ENCODE measurements at places on chromosomes 12 and 14.

- DNase-seq = no peak
Measured at GRCh38 chr14:68464711-68465110, 328.2 kb downstream of the ZFP36L1 start.

DNA sequence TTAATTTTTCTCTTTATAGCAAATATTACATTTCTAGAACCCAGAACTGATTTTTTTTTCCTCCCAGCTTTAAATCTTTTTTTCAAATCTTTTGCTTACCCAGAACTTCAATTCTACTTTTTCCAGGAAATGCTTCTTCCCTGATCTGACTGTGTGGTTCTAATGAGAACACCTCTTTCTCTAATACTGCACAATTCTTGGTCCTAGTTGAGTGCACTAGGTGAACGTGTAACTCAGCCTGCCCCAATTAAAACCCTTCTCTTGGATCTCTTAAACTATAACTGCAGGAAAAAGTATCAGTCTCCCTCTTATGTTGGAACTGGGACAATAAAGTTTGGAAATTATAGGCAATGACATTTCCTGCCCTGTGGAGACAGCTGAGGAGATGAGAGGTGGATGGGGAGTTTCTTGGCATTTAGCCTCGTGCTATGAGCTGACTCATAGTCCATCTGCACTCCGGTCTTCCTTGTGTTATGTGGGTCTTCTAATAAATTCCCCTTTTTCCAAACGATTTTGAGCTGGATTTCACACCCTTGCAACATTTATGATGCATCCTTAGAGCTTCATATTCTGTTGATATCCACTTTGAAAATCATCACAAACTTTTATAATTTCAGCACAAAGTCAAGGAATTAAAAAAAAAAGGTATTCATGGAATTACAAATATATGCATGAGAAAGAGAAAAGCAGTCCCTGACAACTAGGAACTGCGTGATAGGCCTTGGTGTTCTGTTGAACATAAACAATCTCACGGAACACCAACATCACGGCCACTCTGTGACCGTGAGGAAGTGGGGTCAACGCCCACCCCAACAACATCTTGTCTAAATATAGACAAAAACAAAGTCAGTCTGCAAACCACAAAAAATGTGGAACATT, 52.4 kb downstream of the BRMS1L start:
- DNase-seq = no peak

DNA sequence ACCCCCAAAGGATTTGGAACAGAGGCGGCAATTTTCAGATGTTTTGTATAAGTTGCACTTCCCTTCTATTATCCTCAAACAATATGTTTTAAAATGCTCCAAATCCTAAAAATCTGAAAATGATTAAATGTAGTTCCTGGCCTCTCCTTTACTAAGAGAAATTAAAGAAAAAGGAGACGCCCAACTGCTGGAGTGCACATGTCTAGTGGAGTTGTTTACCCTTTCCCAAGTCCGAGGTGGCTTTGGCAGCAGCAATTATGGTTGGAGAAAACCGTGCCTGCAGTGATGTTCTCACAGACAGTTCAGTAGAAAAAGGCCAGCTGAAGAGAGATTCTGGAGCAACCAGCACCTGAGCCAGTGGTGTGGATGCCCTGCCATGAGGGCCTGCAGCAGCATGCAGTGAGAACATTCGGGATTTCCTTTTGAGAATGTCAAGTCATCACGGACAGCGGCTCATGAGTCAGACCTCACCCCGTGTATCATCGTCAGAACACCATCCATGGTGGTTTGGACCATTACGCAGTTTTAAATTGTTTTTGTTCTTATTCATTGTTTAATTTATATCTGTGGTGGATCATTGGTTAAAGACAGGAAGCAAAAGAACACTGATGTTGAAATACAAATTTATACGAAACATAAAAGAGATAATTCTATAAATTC, 179.0 kb upstream of the KRR1 start:
- no peak for DNase-seq

GRCh38 chr14:94449930-94450329, 2.7 kb downstream of the SERPINA11 start:
- DNase-seq = no peak

GRCh38 chr14:100698666-100699448, 27.8 kb upstream of the DLK1 start:
- DNase-seq = no peak

GRCh38 chr12:107955966-107956643, 173.0 kb upstream of the WSCD2 start:
- no peak for DNase-seq

- DNase-seq = no peak
Measured at GRCh38 chr12:109214131-109214530, 95.0 kb downstream of the FOXN4 start.

DNA sequence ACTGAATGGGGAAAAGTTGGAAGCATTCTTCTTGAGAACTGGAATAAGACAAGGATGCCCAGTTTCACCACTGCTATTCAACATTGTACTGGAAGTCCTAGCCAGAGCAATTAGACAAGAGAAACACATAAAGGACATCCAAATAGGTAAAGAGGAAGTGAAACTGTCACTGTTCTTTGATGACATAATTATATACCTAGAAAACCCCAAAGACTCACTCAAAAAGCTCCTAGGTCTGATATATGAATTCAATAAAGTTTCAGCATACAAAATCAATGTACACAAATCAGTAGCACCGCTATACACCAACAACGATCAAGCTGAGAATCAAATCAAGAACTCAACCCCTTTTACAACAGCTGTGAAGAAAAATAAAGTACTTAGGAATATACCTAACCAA, 157.3 kb upstream of the DDHD1 start:
- no peak for DNase-seq

DNA sequence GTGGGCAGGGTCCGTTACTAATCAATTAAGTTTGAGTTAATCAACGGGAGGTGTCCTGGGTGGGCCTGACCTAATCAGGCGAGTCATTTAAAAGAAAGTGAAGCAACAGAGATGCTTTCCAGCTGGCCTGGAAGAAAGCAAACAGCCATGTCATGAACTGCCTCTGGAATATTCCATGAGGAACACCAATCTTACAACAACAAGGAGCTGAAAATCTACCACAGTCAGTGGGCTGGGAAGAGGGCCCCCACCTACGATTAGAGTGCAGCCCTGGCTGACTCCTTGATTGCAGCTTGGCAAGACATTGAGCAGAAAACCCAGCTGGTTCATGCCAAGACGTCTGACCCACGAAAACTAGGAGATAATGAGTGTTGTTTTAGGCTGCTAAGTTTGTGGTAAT, 56.2 kb downstream of the SSPN start:
- no peak for DNase-seq

DNA sequence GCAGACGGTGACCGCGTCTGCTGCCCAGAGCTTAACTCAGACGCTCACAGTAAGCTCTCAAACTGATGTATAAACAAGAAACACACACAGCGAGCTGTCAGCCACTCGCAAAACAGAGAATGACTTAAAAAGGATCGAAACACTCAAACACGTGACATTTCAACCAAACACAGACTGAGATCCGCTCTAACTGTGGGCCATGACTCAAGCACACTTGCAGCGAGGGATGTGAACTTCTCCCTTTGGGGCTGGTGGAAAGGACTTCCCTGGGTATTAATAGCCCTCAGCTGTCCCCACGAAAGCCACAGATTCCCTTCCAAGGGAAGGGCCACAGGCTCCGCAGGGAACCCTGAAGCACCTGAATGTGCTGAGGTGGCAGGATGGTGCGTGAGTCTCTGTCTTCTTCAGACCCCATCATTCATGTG, 29.1 kb downstream of the CCDC88C start:
- DNase-seq = peak; percentile 62

DNA sequence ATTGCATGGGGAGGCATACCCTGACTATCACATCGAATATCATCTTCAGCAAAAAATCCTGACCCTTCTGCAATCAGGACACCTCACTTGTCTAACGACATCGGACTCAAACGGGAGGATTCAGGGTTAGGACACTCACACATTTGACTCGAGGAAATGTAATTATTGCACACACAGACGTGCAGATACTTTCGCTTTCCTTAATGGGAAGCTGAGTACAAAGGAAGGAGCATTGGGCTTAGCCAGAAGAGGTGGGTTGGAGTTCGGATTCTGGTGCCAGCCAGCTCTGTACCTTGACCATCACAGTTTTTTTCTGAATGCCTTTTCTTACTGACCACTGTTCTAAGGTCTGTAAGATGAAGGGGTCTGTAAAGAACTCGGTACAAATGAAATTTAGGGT, 260.4 kb downstream of the GALC start:
- no peak for DNase-seq

GRCh38 chr12:49680075-49680474, 27.1 kb downstream of the FMNL3 start:
- DNase-seq = no peak

GRCh38 chr12:29033519-29033918, 115.6 kb upstream of the FAR2 start:
- DNase-seq = no peak

DNA sequence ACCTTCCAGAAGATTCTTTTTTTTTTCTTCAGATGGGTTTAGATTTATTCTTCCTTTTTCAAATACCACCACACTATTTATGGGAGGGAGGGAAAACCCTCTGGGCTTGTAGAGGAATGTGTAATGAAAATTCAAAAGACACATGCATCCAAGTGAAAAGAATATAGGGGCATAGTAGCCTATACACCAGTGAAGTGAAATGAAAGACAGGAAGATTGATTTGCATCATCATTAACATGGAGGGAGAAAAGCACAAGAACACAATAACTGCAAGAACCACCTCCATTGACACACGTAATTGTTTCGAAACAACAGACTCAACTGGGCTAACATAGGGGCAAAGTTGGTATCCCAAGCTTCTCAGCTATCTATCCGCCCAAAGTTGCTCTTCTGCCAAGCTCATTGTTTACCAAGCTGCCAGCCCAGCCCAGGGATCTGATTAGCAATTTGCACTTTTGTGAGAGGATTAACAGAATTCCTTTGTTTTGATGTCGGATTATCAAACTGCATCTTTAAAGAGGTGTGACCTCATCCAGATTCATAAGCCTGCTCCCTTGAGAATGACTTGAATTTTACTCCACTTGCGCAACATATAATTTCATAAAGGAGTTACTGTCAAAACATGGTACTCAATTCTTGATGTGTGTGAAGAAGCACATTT, 430.5 kb upstream of the SOX5 start:
- DNase-seq = no peak

- DNase-seq = no peak
Measured at GRCh38 chr12:107356266-107356936, 263.1 kb upstream of the CRY1 start.

GRCh38 chr12:47156167-47156736, 76.5 kb upstream of the AMIGO2 start:
- DNase-seq = peak; percentile 25

GRCh38 chr14:64574371-64575107, 24.8 kb downstream of the PPP1R36 start:
- no peak for DNase-seq

DNA sequence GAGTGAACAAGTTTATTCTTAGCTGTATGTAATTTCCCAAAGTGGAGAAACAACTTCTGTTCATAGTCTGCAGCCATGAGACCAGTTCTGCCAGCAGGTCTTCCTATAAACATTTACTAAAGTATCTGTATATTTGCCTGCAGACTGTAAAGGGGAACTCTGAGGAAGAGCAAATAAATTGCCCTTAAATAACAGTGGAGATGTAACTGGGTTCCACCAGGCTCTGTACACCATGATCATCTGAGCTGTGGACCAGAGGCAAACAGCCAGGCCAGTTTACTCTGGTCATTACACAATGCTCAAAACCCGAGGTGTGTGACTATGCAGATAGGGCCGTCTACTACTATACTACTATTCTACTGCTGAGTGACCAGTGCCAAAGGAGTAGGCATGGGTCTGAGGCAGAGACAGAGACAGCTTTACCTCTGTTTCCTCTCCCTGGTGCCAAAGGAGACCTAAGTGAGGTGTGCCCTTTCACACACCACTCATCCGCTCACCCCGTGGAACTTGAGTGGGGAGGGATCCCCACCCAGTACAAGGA, 21.1 kb upstream of the CERS5 start:
- DNase-seq = no peak

GRCh38 chr14:58460772-58461171, 33.3 kb downstream of the KIAA0586 start:
- no peak for DNase-seq

- no peak for DNase-seq
Measured at GRCh38 chr12:5230156-5230555, 186.5 kb downstream of the KCNA5 start.

DNA sequence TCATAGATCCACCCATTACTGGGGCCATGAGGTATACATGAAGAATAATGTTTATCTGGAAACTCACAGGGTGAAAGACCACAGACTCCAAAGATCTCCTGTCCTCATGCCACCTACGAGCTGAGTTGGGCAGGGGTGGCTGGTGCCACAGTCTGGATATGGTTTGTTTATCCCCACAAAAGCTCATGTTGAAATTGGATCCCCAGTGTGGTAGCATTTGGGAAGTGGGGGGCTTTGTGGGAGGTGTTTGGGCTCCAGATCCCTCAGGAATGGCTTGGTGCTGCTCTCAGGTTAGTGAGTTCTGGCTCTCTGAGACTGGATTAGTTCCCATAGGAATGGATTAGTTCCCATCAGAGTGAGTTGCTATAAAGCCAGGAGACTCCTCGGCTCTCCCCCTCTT, 192.3 kb upstream of the FSCB start:
- no peak for DNase-seq

- no peak for DNase-seq
Measured at GRCh38 chr14:97411938-97412612, 614.9 kb downstream of the VRK1 start.

DNA sequence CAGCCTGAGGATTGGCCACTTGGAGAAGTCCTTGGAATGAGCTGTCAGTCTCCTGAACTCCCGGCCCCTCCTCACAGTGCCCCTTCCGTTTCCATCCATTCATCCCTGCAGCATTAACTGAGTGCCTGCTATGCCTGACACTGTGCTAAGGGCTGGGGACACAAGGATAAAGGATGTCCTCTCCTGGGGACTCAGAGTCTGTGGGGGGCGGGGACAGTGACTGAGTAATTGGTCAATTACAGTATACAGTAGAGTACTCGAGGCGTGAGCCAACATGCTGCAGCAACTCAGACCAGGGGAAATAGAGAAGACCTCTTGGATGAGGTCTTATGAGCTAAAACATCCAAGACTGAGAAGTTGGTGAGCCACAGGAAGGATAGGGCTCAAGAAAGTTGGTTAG, 43.4 kb upstream of the PWP1 start:
- no peak for DNase-seq

DNA sequence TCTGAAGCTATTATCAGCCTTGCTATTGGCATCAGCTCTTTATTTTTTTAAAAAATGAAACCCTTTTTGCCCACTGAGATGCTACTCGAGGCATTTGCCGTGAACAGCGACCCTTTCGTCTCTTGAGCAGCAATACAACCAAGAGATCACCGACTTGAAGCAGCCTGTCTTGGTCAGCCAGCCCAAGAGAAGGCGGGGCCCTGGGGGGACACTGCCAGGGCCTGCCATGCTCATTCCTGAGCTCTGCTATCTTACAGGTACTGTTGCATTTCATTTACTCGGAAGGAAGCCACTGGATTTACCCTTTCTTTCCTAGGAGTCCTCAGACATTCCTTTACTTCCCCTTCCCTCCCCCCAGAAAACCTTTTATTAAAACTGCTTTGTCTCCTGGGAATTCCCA, 16.7 kb downstream of the PIWIL1 start:
- no peak for DNase-seq

GRCh38 chr14:97978341-97978740, 1181.2 kb downstream of the VRK1 start:
- DNase-seq = peak; percentile 79

- DNase-seq = no peak
Measured at GRCh38 chr14:99654235-99654985, 9.5 kb downstream of the HHIPL1 start.

GRCh38 chr12:44960423-44960822, 84.3 kb upstream of the NELL2 start:
- DNase-seq = no peak
